AG09309 (cell line): ENCODE measurements at places on chromosomes 12 and 14.
A peak's percentile ranks its signal among the peaks of the same experiment; 100 is the strongest.

- DNase-seq = no peak
Observed at GRCh38 chr12:109087250-109087649, 6.0 kb downstream of the ALKBH2 start.

DNA sequence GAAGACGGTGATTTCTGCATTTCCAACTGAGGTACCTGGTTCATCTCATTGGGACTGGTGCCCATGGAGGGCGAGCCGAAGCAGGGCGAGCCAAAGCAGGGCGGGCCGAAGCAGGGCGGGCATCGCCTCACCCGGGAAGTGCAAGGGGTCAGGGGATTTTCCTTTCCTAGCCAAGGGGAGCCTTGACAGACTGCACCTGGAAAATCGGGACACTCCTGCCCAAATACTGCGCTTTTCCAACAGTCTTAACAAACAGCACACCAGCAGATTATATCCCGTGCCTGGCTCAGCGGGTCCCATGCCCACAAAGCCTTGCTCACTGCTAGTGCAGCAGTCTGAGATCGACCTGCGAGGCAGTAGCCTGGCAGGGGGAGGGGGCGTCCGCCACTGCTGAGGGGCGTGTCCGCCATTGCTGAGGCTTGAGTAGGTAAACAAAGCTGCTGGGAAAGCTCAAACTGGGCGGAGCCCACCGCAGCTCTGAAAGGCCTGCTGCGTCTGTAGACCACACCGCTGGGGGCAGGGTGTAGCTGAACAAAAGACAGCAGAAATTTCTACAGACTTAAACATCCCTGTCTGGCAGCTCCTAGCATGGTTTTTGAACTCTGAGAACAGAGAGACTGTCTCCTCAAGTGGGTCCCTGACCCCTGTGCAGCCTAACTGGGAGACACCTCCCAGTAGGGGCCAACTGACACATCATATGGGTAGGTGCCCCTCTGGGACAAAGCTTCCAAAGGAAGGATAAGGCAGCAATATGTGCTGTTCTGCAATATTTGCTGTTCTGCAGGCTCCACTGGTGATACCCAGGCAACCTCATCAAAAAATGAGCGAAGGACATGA is 77.2 kb downstream of the BAZ1A start:
- no peak for DNase-seq

GRCh38 chr12:79140711-79141110 is 276.1 kb downstream of the SYT1 start:
- no peak for DNase-seq

- no peak for DNase-seq
Observed at GRCh38 chr12:69511469-69512267, 41.5 kb downstream of the FRS2 start.

- no peak for DNase-seq
Observed at GRCh38 chr12:56785874-56786273, 22.8 kb downstream of the HSD17B6 start.

- DNase-seq = no peak
Observed at GRCh38 chr14:77641534-77642341, 25.3 kb upstream of the SPTLC2 start.

- DNase-seq = peak; percentile 63
Observed at GRCh38 chr12:124545508-124546418, 21.6 kb downstream of the NCOR2 start.

DNA sequence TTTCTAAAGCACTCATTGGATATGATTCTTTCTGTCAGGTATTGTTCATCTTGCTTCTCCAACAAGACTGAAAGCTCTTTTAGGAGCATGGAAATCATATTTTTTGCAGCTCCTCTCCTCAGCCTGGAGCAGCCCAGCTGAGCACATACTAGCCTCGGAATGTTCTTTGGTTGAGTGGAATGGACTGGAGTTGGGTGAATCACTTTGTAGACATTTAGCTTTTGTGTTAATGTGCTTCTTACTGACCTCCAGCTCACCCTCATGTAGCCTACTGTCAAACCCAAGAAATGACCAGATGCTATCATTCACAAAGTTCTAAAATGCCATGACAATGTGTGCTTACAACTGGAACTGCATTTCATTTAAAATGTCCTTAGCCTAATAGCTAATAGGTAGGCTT is 161.1 kb downstream of the NUAK1 start:
- no peak for DNase-seq

DNA sequence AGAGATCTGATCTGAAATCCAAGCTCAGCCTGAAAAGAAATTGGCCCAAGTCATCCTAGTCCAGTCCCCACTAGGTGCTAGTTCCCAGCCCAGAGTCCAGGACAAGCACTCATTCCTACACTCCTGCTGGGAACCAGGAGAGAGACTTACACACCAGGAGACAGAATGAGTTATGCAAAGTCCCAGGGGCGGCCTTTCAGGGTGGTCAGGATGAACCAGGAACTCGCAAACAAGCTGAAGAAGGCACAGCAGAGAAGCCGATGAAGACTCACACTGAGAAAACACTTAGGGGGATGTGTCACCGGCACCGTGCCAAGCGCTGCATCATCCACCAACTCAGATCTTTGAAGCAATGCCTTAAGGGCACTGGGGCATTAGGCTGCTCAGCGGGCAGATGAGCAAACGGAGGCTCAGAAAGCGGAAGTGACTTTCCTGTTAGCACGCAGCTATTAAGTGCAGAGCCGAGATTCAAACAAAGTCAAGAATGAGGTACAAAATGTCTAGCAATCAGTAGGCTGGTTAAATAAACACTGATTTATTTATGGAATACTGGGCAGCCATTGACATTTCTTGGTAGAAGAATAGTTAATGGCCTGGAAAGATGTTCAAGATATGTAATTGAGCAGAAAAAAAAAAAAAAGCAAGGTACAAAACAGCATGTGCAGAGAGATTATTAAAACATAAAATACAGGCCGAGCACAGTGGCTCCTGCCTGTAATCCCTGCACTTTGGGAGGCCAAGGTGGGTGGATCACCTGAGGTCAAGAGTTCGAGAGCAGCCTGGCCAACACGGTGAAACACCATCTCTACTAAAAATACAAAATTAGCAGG is 78.7 kb downstream of the LRRC74A start:
- peak; percentile 96 for DNase-seq

GRCh38 chr12:109191621-109192250 is 75.3 kb downstream of the ACACB start:
- DNase-seq = no peak

- no peak for DNase-seq
Observed at GRCh38 chr12:120290609-120291305, 946 bp downstream of the RNU4-2 start.

DNA sequence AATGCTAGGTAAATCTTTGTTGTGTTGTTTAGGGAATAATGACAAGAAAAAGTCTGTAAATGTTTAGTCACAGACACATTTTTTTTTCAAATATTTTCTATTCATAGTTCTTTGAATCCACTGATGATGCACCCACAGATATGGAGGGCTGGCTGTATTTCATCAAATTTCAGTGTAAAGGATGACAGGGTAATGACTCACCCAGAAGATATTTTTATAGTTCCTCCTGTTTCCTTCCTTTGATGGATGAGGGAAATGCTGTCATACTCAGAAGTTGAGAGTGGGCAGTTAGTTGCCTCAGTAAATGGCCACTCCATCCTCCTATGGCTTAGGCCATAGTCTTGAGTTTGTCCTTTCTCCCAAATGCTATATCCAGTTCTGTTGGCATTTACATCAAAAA is 76.9 kb upstream of the REP15 start:
- DNase-seq = peak; percentile 73

GRCh38 chr14:92105893-92106142 is 564 bp downstream of the ATXN3 start:
- DNase-seq = no peak

DNA sequence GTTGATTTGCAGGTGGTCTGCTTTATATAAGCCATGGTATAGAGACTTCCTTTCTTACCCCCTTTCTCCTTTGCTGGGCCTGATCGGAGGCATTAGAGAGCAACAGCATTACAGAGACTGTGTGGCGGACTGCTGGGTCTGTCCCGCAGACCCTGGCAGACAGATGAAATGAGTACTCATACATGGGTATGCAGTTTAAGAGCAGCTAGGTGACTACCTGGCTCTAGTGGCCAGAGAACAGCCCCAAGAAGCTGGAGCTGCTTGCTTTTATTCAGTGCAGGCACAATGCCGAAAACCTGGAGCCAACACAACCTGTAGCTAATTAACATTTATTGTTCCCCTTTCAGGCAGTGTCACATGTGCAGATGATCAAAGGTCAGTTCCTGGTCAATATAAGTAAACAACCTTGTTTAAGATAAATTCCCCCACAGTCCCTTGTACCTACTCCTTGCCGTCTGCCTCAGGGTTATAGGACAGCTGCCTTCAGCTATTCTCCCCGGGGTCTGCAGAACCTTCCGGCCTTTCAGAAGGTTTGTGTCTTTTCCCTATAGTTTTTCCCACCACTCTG is 160.0 kb downstream of the TRHDE start:
- DNase-seq = no peak

- peak; percentile 62 for DNase-seq
Observed at GRCh38 chr12:6372403-6373003, 2.9 kb downstream of the SCNN1A start.

DNA sequence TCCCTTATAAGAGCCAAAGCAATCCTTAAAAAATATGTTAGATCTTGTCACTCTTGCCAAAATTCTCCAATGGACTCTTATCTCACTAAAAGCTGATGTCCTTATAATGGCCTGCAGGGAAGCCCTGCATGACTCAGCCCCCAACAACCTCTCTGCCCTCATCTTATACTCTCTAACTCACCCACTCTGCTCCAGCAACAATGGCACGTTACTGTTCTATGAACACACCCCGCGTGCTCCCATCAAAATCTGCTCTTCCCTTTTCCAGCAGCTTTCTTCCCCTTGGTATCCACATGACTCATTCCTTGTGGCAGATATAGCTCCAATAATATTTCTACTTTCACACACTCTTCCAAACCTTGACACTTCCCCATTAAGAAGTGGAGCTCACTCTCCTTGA is 108.1 kb downstream of the DENND5B start:
- DNase-seq = no peak

DNA sequence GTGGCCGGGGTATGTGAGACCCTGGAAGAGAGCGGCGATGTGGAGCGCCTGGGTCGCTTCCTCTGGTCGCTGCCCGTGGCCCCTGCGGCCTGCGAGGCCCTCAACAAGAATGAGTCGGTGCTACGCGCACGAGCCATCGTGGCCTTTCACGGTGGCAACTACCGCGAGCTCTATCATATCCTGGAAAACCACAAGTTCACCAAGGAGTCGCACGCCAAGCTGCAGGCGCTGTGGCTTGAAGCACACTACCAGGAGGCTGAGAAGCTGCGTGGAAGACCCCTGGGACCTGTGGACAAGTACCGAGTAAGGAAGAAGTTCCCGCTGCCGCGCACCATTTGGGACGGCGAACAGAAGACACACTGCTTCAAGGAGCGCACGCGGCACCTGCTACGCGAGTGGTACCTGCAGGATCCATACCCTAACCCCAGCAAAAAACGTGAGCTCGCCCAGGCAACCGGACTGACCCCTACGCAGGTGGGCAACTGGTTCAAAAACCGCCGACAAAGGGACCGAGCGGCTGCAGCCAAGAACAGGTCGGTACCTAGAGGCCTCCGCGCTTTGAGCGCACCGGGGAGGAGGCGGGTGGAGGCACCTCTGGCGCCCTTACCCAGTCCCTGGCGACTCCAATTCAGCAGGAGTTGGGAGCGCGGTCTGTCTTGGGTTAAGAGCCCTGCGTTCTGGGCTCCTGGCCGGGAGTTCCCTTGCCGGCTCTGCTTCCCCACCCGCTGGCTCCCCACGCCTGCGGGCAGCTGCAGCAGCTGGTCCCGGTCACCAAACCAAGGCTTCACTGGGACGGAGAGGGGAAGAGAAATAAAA is 700 bp downstream of the SIX6 start:
- DNase-seq = no peak

- DNase-seq = no peak
Observed at GRCh38 chr12:70007687-70008086, 182.7 kb downstream of the MYRFL start.

GRCh38 chr14:105388110-105388951 is 10.0 kb upstream of the TEX22 start:
- DNase-seq = no peak

GRCh38 chr14:96135285-96135684 is 69.4 kb upstream of the BDKRB2 start:
- DNase-seq = no peak

GRCh38 chr12:97404093-97404492 is 58.5 kb upstream of the RMST start:
- DNase-seq = no peak

- no peak for DNase-seq
Observed at GRCh38 chr14:89603938-89604480, 187.0 kb upstream of the FOXN3 start.

DNA sequence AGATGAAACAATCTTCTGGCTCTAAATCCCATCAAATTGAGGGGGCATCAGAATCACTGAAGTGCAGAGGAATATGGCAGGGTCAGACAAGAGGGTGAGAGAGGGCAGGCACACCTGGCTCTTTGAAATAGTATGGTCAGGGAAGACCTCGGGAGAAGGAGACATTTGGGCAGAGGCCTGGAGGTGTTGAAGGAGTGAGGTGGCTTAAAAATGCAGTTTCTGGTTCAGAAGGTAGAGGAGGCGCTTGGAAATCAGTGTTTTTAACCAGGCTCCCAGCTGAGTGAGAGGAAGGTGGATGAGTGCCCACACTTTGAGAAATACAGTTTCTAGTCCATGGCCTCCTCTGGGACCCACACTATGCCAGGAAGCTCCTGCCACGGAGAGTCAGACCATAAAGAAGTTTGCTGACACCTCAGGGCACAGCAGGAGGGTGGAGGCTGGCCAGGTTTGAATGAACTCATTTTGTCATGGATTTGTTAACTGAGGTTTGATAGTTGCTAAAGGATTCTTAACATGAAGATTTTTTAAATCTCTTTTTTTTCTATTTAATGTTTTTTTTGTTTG is 20.1 kb downstream of the NID2 start:
- DNase-seq = peak; percentile 77

- DNase-seq = no peak
Observed at GRCh38 chr12:24840046-24840800, 108.7 kb downstream of the BCAT1 start.

- DNase-seq = no peak
Observed at GRCh38 chr12:82176761-82177490, 181.3 kb downstream of the CCDC59 start.

DNA sequence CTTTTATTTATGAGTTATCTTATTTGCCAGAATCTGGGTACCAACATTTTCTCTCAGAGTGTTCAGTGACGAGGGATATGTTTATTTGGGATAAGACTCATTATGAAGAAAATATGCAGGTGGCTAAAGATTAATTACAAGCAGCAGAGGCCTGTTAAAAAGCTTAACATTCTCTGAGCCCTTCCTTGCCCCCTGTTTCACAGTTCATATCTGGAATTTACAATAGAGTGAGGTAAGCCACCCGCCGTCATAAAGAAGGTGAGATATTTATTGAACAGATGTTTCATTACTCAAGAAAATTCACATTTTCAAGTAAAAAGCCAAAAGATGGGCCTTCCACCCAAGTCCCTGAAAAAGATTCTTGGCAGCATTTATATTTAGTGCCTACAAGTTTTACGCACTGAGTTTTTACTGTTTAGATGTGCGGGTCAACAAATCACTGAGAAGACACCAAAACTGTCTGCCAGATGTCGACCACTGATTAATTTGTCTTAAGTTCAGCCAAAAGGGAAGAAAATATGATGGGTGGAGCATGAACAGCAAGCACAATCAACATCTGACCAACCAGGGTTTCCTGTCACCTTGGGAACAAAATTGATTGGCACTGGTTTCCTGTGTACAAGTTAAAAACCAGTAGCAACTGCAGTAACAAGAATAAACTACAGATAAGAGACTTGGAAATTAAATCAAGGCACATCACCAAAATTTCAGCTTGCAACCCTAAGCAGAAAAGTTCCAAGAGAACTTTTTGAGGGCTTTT is 85.5 kb upstream of the PTPRB start:
- no peak for DNase-seq

GRCh38 chr12:71719647-71720370 is 33.9 kb downstream of the TMEM19 start:
- DNase-seq = no peak
